ENCODE measurements at places on chromosomes 12 and 14. TPM values are rescaled to one million over a fixed set of nuclear protein-coding genes. Genes with fewer than 3 reads are reported as not detected.

DNA sequence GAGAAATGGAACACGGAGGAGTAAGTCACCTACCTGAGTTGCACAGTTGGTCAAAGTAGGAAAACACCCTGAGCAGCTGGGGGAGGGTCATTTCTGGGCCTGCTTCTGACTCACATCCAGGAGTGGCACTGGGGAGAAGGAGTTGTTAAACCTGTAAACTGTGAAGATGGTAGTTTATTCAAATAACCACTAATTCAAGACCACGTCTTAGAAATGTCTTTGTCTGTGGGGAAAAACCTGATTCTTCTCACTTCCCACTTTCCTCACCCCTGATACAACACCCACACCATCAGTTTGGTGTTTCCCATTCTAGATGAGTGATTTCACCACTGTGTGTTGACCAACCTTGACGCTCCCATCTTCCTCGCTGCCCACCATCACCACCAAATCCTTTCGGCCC lies 207.1 kb downstream of the ANO4 start:
- DNase-seq = no peak

Gene C14orf132
- total RNA-seq = 0.57 TPM

DNA sequence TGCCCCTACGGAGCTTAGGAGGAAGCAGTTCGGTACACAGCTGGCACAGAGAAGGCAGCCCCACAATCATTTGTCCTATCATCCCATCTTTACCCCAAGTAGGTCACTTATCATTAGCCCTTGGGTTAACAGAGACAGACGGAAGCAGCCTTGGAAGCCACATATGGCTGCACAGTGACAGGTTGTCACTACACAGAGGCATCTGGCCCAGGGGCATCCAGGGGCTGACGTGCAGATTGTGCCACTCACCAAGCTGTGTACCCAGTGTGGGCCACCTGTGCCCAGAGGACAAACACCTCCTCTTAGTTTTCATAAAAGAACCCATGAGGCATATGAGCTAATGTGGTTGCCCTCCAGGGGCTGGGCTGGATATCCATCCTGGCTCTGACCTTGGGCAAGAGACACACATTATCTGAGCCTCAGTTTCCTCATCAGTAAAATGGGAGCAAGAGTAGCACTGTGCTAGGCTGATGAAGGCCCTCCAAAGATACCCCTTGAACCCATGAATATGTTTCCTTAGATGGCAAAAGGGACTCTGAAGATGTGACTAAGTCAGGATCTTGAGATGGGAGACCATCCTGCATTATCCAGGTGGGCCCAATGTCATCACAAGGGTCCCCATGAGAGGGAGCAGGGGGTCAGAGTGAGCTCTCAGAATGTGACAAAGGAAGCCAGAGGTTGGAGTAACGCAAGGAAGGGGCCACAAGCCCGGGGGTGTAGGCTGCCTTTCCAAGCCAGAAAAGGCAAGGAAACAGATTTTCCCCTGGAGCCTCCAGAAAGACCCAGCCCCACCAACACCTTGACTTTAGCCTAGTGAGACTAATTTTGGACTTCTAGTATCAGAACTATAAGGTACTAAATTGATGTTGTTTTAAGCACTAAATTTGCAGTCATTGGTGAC lies 64.6 kb downstream of the C14orf132 start:
- no peak for DNase-seq

GRCh38 chr14:55066223-55066622 lies 14.8 kb downstream of the MAPK1IP1L start:
- DNase-seq = no peak

DNA sequence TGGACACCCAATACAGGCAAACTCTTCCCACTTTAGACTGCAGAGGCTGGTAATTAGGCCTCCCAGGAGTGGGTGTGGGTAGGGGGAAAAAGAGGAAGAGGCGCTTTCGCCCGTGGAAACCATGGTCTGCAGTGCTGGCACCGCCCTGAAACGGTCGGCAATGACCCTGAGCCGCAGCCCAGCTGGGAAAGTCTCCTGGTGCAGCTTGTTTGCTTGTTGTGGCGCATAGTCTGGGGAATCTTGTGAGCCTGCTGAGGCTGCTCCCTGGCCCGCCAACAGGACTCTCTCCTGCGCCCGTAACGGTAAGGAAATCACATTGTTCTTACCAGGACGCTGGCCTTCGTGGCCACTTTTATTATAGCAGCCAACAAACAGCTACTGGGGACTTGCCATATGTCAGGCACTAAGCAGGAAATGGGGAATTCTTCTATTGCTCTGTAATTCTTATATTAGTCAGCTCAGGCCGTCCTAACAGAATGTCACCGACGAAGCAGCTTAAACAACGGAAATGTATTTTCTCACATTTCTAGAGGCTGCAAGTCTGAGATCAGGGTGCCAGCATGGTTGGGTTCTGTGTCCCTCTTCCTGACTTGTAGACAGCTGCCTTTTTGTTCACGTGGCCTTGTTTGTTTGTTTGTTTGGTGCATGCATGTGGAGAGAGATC lies 52.5 kb upstream of the RIN3 start:
- no peak for DNase-seq

GRCh38 chr12:63811334-63811733 lies 31.6 kb downstream of the RXYLT1 start:
- no peak for DNase-seq

DNA sequence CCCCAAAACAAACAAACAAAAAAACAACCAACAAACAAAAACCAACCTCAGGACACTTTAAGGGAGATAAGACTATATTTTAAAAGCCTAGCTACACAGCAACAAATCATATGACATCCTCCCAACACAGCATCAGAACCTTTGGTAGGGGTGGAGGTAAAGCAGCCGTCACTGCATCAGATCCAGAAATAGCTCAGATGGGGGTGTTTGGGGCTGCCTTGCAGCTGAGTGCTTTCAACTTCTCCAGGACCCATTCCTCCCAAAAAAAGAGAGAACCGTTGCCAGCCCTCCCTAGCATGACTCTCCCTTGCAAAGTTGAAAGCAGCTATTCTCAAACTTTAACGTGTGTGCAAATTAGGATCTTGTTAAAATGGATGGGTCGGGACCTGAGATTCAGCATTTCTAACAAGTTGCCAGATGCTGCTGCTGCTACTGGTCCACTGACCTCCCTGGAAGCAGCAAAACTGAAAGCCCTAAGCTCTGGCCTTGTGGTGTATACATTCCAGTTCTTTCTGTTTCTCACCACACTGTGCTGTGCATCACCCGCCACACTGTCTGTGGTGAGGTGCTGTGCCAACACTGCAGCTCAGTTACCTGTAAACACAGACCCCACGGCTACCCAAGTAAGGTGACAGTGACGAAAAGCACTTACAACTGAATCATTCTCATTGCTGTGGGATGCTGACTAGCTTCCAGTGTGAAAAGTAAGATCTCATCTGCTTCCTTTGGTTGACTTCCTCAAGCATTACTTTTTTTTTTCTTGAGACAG lies 54.0 kb downstream of the SLC38A1 start:
- DNase-seq = no peak

DNA sequence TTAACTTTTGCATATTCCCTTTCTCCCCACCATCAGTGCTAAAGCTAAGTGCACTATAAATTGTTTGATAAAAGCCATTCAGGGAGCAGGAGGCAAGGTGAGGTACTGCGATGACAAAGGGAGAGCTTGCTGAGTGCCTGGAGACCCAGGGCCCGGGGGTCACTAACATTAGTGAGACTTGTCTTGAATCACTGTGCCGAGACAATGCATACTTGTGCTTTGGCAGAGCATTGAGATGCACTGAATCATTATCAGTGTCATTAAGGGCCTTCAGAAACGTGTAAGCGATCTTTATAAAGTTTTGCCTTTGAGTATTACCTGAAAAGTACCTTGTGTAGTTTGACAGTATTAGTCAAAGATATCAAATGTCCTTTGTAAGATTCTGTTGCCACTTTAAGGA lies 447.5 kb downstream of the PCNX1 start:
- no peak for DNase-seq

DNA sequence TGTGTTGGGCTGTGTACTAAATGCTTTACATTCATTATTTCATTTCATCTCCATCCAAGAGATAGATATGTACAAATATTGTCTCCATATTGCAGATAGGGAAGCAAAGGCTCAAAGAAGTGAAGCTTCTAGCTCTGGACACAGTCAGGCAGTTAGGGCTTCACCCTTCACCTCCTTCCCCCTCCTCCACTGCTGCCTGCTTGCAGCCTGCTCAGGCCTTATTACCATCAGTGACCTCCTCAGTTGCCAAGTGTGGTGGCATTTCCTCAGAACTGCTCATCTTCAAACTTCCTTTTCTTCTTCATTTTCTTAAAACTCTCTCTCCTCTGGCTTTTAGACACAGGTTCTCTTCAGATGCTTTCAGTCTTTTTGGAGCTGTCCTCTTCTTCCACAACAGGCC lies 4.7 kb upstream of the GPATCH2L start:
- no peak for DNase-seq

DNA sequence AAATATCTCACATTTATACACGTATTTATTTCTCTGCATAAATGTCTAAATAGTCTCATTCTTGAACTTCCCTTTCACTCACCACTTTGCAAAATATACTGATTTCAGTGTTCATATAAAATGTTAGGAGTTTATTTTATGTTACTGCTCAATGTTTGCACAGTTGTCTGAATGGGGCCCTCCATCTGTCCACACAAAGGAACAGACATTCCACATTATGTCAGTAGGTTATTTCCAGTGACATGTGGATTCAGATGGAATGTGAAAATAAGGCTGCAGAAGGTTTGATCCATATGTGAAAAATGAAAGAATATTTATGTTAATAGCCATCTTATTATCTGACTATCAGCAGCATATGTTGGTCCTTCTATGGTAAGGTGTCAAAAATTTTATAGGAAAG lies 994.4 kb upstream of the SEL1L start:
- no peak for DNase-seq

Gene DACT1
- 1.7 TPM for total RNA-seq

GRCh38 chr12:69066492-69067373 lies 133.8 kb upstream of the CPM start:
- no peak for DNase-seq

DNA sequence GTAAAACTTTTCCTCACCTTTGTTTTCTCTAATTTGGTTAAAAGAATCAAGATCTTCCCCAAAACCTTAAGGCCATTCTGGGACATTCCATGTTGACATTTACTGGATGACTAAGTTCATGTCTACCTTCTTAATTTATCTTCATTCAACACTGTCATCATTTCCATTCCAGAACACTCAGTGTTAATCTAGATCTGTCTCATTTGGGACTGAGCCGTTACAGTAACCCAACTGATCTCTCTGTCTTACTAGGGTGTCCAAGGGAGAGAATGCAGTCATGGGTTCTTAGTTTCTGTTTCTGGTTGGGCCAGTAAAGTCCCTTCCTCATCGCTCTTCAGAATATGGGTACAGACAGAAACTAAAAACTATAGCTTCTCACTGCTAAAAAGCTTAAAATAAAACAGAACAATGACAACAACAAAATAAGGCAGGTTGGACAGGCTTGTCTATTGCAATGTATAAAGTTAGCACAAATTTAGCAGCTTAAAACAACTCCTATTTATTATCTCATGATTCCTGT lies 144.8 kb downstream of the ASCL1 start:
- DNase-seq = no peak

- no peak for DNase-seq
These were observed 53.4 kb downstream of the PLCZ1 start for GRCh38 chr12:18684430-18684829.

- no peak for DNase-seq
These were observed 283.1 kb downstream of the MDGA2 start for GRCh38 chr14:47392326-47392725.

Gene BHLHE41
- total RNA-seq = 36.1 TPM

DNA sequence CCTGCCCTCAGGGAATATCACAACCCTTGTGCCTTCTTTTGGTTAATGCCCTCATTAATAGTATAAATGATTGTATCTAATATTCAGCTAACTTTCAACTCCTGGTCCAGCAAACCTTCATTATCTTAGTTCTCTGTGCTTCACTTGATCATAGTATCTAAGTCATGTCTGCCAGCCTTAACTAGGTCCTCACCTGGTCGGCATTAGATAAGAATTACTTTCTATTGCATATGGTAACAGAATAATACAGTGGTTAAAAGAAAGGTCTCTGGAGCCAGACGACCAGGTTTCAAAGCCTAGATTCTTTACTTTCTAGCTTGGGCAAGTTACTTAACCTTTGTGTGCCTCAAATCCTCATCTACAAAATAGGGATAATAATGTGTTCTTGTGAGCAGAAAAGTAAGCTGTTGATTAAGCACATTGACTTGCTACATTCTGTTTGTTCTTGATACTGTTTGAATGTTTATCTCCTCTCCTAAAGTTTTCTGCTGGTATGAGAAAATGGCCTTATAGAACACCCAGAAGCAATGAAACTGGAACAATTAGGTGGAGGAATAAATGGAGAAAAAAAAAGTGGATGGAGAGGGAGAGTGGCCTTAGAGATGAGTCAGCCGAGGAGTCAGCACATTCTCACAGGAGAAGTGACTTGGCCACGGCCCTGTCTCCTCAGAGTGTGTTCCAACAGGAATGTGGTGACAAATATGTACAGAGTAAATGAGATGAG lies 176.1 kb downstream of the SLC25A21 start:
- no peak for DNase-seq

Gene MAX
- 47.0 TPM for total RNA-seq

Gene SPIC
- total RNA-seq = not detected

Gene TTC9
- total RNA-seq = 2.8 TPM

- no peak for DNase-seq
These were observed 44.1 kb downstream of the SMIM41 start for GRCh38 chr12:52123487-52124186.

DNA sequence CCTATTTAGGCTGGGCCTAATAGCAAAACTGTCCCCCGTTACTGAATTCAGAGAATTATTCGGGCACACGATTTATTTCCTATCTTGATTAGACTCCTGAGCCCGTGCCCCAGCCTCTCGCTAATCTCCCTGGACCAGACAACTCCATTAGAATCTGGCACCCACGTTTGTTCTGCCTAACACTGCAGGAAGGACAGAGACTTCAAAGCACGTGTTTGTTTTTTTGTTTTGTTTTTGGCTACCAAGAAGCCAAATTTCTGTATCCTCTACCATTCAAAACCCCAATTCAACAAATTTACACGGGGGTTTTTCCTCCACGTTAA lies 4.8 kb downstream of the USP44 start:
- DNase-seq = no peak

Gene KRT5
- total RNA-seq = 0.61 TPM

GRCh38 chr14:56100556-56100955 lies 17.7 kb upstream of the PELI2 start:
- DNase-seq = no peak

Gene NXPH4
- total RNA-seq = 0.24 TPM

Gene NYNRIN
- 2.1 TPM for total RNA-seq

DNA sequence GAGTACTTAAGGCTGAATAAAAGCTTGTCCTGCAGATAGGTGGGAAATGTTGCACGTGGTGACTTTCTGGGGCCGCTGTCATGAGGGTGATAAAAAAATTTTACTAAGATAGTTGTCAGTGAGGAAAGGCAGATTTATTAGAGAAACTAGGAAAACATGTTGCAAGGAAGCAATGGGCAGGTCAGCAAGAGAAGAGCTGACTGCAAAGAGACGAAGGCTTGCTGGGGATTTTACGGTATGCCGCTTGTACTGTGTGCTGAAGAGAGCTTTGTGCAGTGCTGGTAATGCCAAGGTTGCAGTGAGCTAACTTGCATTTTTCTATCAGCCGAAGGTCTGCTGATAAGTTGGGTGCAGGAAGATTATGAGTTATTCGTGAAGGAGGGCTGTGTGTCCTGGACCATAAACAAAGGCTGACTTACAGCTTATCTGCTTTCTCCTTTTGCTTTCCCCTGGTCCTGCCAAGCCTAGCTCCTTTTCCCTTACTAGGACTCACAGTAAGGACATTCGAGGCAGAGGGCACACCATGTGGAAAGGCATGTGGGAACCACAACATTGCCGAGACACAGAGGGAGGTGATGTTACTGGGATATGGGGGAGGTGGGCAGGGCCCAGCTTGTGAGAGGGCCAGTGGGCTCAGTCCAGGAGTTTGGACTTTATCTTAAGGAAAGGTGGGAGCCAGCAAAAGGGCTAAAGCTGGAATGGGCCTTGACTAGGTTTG lies 7.4 kb upstream of the CCDC88C start:
- no peak for DNase-seq
